ENCODE measurements at places on chromosomes 16 and 17.

GRCh38 chr17:80856863-80857755 is 134.5 kb upstream of the CHMP6 start:
- DNase-seq = no peak

- no peak for DNase-seq
Observed at GRCh38 chr17:78764871-78765270, 17.2 kb downstream of the CYTH1 start.

GRCh38 chr17:8332688-8333087 is 7.0 kb upstream of the ODF4 start:
- DNase-seq = no peak

- DNase-seq = no peak
Observed at GRCh38 chr16:5176505-5176904, 78.9 kb upstream of the EEF2KMT start.

GRCh38 chr16:57894390-57895080 is 76.4 kb downstream of the CNGB1 start:
- no peak for DNase-seq
